Spleen (tissue), 13 donors: ENCODE measurements at places on chromosomes 3 and 15. TPM values are rescaled to one million over a fixed set of nuclear protein-coding genes. Genes with fewer than 3 reads are reported as not detected.
A peak's percentile ranks its signal among the peaks of the same experiment; 100 is the strongest.

Gene PLOD2
- polyA plus RNA-seq: 4.9 TPM

Gene KPNA4
- polyA plus RNA-seq: 12.6 TPM

Gene WDR72
- polyA plus RNA-seq: not detected

Gene ARID3B
- polyA plus RNA-seq: 4.7 TPM

Gene CRYGS
- 12.1 TPM for polyA plus RNA-seq

Gene CGNL1
- polyA plus RNA-seq: 0.38 TPM

Gene MME
- polyA plus RNA-seq: 1.3 TPM

Gene TIMP4
- polyA plus RNA-seq: 0.43 TPM

Gene MASP1
- 0.11 TPM for polyA plus RNA-seq

Gene CCR4
- polyA plus RNA-seq: 0.28 TPM

Gene NOX5
- polyA plus RNA-seq: 8.6 TPM

DNA sequence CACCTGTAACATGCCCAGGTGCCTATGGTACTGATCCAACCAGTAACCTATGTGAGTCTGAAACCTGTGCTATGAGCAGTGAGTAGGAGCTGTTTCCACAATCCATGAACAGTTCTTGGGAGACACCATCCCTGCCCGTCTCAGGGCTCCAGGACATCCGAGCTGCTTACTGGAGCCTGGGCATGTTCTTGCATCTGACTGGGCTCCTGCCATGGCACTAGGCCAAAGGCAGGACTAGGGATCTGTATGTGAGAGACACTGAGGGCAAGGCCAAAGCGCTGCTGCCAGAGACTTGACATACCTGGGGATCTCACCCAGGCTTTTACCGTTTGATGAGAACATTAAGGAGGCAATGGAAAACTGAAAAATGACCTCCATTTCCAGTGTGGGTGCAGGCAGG lies 59.8 kb downstream of the WDR76 start:
- no peak for DNase-seq

DNA sequence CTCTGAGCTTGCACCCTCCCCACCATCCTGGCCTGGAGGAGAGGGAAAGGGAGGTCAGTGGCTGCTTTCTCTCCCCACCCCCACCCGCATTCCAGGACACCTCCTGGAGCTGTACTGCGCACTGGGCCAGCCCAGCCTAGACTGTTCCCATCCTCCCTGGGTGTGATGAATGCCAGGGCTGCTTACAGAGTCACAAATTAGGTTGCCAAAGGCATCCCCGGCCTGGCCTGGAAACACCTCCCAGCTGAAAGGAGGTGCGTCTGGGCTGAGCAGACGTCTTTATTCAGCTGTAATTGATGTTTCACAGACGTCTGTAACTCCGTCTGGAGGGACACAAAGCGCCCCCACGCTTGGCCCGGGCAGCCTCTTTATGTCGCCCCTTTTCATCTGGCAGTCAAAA lies 47.6 kb downstream of the RHCG start:
- no peak for DNase-seq

- no peak for DNase-seq
These were observed 14.9 kb downstream of the ARL8B start for GRCh38 chr3:5136919-5137429.

- no peak for DNase-seq
These were observed 12.9 kb downstream of the SEC11A start for GRCh38 chr15:84702961-84703482.

DNA sequence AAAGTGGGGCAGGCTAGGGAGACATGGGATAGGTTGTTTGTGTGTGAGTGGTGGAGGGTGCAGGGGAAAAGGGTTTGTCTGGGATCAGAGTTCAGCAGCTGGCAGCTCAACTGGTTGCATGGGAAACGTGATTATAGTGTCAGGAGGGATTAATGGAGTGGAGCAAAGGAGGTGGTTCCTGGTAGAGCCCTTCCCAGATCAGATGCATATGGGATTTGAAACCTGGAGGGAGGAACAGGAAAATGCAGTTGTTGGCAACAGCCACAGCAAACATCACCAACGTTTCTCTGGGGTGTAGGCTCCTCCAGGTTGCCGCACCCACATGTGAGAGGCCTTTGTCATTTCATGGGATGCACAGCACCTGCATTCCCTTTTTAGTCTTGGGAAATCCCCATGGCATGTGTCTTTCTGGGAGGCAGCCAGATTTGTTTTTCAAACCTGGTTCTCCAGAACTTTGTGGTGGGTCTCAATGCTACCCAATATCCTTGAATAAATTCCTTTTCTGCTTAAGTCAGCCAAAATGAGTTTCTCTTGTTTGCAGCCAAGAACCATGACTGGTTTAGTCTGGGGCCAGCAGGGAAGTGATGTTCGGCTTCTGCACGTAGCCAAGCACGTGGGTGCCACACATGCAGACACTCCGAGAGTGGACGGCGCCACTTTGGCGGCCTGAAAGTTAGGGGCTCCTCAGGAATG lies 61.3 kb downstream of the BDH1 start:
- no peak for DNase-seq

- peak; percentile 89 for DNase-seq
These were observed 250.5 kb downstream of the UACA start for GRCh38 chr15:70512772-70513362.

DNA sequence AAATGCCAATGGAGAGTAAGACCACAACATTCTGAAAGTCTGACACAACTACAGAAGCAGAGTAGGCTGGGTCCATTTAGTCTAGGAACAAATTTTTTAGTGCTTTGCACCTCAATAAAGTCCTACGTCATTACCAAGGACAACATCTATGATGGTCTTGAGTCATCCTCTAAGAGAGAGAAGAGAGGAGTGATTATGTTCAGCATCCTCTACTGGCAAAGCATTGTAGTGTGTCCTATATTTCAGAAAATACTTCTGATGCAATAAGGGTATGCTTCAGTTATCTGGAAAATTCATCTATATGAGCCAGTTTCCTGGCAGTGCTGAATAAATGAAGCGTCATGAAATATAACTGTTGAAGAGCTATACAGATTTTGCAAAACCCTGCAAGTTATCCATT lies 95.6 kb downstream of the P2RY1 start:
- no peak for DNase-seq

GRCh38 chr3:169923189-169923588 lies 11.8 kb downstream of the SAMD7 start:
- no peak for DNase-seq

DNA sequence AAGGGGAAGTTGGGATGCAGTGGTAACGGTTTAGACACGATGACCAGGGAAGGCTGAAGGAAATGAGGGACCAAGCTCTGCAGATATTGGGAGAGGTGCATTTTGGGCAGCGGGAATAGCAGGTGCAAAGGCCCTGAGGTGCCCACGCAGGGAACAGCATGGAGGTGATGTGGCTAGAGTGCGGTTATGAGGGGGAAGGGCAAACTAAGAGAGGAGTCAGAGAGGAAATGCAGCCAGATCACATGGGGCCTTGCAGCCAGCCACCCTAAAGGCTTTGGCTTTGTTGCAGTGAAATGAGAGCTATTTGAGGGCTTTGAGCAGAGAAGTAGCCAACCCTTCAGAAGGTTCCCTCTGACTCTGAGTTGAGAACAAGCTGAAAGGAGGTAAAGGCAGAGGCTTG lies 2.6 kb downstream of the SPATA12 start:
- DNase-seq: no peak

DNA sequence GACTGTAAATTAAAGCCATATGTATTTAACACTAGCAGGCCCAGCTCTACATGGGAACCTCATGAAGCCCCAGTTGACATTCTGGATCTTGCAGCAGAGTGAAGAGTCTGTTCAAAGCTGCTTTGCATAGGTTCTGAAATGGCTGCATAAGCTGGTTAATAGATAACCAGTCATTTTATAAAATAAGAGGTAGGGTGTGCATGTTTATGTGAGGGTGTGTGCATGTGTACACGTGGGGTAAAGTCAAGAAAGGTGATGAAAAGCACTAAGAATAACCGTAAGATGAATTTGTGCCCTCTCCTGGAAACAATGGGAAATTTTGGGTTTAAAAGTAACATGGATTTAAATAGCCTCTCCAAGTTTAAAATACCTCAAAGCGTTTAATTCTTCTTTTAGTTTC lies 33.0 kb downstream of the PAQR9 start:
- DNase-seq: no peak

DNA sequence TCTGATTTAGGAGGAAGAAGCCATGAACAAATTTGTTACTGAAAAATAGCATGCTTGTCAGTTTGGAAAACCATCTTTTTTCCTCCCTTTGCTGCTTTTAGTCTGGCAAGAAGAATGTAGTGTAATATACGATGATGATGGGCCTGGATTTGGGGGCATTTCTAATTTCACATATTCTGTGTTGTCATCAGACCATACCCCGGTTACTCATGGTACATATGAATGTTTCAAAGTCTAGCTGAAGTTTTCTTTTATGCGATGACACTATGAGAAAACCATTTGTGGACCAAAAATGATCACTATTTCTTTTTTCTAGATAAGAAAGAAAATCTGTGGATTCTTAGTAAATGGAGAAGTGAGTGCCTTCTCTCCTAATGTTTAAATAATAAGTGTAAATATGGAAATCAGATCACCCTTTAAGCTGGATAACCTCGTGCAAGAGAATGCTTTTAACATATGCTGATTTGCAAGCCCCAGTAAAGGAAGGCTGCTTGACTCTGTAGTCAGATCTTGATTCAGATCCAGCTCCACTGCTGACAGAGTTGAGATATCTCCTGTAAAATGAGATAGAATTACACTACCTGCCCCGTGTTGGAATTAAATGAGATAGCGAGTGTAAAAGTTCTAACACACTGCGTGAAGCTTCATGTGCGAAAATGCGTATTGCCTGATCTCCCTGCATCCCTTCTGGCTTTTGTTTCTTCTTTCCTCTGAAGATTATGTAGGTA lies 3.0 kb downstream of the MEF2A start:
- DNase-seq: no peak

GRCh38 chr3:99562138-99562537 lies 76.3 kb upstream of the COL8A1 start:
- no peak for DNase-seq

GRCh38 chr15:97867870-97868269 lies 92.6 kb upstream of the ARRDC4 start:
- no peak for DNase-seq

- no peak for DNase-seq
These were observed 354.4 kb downstream of the NTRK3 start for GRCh38 chr15:87901926-87902690.

- no peak for DNase-seq
These were observed 8.6 kb downstream of the IRAK2 start for GRCh38 chr3:10173095-10173925.

DNA sequence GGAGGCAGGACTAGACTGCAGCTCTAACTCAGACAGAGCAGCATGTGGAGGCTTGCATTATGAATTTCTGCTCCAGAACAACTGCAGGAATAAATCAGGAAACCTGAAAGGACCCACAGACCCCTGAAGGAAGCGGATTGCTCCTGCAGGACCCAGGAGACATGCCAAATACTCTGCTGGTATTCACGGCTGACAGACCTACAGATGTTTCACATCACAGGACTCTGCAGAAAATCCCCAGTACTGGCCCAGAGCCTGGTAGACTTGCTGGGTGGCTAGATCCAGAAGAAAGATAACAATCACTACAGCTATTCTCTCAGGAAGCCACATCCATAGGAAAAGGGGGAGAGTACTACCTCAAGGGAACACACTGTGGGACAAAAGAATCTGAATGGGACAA lies 942.1 kb downstream of the AGBL1 start:
- DNase-seq: no peak

DNA sequence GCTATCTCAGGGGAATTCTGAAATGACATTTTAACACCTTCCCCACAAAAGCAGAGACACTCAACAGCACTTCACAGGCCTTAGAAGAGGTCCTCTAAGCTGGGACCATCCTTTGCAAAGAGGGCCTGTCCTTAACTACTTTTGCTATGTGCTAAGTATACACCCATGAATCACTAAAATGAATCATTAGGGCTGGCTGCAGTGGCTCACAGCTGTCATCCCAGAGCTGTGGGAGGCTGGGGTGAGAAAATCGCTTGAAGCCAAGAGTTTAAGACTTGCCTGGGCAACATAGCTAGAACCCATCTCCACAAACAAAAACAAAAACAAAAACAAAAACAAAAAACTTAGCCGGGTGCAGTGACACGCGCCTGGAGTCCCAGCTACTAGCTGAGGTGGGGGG lies 53.9 kb upstream of the MELTF start:
- no peak for DNase-seq

DNA sequence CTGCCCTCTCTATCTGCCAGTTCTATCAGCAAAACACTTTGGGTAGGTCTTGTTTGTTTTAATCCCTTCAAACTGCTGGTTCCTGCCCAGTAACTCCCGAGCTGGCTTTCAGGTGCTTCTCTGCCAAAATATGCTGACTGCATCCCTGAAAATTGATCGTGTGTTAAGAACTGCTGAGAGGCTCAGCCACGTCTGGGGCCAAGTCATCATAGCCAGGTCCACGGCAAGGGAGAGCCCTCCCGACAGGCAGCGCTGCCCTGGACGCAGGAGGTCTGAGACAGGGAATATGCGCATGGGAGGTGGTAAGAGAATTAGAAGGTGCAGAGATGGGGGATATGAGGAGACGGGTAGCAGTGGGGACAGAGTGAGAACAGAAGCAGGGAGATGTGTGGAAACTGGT lies 179.7 kb upstream of the TOPAZ1 start:
- DNase-seq: no peak

DNA sequence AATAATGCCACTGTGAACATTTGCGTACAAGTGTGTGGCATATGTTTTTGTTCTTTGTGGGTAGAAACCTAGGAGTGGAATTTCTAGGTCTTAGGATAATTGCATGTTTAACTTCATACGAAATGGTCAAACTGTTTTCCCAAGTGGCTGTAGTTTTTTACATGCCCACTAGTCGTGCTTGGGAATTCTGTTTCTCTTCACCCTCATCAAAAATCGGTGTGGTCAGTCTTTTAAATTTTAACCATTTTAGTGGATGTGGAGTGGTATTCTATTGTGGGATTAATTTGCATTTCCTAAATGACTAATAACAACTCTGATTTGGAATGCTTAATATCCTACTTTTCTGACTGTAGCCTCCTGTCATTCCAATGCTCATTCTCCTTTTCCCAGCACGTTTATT lies 27.6 kb downstream of the ZFAND6 start:
- no peak for DNase-seq

GRCh38 chr3:194871143-194871863 lies 185.6 kb downstream of the FAM43A start:
- DNase-seq: peak; percentile 87

DNA sequence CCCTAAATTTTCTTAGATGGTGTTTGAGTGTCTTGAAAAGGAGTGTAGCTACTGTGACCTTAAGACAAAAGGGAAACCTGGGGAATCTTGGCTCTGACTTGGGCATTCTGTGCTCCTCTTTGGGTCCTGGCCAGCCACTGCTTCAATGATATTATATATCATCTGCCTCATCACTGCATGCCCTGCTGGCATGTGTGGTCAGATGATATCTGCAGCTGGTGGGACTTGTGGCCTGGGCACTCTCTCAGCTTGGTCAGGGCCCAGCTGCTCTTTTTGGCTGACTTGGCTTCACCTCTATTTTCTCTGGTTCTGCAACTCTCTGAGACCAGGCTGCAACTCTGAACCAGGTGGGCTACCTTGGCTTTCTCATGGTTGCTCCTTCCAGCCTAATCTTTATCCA lies 446.1 kb upstream of the RARB start:
- no peak for DNase-seq

GRCh38 chr3:64460877-64461276 lies 226.9 kb downstream of the ADAMTS9 start:
- no peak for DNase-seq
